ENCODE measurements at places on chromosomes 2 and 18.

DNA sequence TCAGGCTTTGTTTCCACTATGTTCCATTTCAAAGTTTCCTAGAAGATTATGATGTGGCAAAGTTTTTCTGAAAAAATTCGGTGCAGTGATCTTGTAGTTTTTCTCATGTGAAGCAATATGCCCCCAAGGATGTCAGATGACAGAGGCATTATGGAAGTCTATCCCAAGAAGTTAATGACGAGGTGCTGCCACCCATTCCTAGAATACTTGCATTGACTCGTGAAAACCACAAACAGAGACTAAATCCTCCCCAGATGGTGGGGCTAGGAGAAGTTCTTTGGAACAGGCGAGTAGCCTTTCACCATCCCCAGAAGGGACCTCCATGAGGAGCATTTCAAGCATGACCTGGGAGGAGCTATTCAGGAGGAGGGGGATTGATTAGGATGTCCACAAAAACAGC is 40.2 kb upstream of the COPS8 start:
- no peak for DNase-seq

GRCh38 chr18:41021089-41021488 is 933.9 kb upstream of the PIK3C3 start:
- DNase-seq: no peak

GRCh38 chr2:237996021-237996593 is 29.3 kb downstream of the UBE2F start:
- DNase-seq: no peak

DNA sequence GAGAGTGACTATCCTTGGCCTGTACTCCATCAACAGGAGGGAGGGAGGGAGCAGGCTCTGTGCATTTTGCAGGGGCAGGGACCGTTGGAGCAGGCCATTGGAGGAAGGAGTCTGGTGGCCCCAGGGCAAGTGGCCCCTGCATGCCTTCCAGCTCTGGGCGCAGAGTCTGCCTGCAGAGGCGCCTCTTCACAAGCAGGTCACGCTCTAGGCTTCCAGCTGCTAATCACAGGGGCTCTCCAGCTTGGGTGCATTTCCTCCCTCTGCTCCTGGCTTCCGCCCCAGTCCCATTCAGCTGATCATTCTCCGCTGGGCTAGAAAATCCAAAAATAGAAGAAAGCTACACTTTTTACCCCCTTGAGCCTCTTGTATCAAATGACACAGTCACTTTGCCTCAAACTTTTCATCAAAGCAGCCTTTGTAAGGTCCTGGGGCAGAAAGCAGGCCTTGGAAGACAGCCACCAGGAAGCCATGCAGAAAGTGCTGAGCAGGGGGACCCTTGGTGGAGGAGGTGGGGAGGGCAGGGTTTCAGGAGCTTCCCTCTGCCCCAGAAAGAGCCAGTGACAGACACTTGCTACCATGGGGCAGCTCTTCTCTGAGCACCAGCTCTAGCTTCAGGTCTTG is 11.3 kb downstream of the TMEM247 start:
- no peak for DNase-seq

DNA sequence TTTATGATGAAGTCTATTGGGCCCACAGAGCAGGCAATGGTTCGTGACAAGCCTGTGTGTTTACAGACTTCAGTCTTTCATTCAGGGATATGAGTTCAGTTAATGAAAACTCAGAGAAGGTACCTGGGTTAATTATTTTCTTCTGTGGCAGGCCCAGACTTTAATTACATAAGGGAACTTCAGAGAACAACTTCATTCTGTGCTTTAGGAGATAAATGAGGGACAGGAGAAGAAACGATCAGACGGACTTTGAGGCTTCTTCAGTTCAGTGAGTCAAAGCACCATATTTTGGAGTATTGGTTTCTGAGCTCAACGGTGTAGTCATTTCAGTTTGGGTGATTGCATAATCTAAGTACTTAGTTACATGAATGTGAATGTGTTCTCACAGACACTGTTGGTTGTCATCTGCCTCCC is 203.0 kb upstream of the KCNJ3 start:
- DNase-seq: no peak

DNA sequence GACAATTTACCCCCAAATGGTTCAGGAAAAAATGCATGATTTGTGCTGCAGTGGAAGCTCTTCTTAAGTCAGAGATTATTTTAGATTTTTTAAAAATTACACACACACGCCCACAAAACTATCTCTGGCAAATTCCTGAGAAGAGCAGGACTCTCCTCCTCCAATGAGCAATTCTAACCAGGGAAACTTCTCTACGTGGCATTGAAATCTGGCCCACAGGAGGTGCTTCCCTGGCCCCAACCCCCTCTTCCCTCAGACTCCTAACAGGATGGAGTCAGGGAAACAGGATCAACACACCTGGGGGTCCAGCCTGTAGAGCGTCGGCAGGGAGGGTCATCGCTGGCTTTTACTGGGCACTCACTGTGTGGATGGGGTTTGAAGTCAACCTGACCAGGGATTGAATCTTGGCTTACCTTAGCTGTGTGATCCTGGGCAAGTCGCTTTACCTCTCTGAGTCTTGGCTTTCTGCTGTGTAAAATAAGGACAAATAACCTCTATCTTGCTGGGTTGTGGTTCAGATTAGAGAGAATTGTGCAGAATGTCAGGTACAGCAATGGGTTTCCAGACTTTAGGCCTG is 65.4 kb upstream of the ASAP2 start:
- no peak for DNase-seq

GRCh38 chr18:5463390-5463789 is 80.4 kb downstream of the EPB41L3 start:
- no peak for DNase-seq

DNA sequence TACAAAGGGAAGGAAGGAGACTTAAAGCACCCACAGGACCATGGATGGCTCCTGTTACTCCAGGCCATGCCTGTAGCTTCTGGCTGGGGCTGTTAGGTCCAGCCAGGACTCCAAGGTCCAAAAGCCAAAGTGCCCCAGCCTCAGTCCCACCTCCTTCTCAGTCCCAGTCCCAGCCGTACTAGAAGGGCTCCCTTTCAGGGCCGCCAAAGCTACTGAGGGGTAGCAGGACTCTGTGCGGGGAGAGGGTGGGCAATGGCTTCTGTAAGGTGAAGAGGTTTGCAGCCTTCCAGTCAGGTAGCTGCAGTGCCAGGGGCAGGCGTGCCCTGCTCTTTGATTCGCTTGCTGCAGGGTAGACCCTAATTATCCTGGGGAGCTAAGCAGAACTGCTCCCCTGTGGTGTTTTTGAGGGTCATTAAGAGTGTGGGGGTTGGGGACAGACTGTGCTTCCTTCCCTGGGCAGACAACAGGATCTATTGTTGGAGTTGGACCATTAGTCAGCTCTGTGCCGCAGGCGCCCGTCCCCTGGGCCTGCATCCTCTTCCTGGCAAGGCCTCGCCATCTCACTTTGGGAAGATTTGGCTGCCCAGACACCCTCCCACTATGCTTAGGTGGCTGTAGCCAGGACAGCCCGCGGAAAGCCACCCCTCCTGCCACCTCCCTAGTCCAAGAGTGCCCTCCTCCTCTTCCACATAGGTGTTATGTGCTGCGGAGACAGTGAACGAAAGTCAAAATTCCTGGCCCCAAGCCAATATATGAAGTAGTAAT is 118.8 kb downstream of the ZBTB7C start:
- no peak for DNase-seq

DNA sequence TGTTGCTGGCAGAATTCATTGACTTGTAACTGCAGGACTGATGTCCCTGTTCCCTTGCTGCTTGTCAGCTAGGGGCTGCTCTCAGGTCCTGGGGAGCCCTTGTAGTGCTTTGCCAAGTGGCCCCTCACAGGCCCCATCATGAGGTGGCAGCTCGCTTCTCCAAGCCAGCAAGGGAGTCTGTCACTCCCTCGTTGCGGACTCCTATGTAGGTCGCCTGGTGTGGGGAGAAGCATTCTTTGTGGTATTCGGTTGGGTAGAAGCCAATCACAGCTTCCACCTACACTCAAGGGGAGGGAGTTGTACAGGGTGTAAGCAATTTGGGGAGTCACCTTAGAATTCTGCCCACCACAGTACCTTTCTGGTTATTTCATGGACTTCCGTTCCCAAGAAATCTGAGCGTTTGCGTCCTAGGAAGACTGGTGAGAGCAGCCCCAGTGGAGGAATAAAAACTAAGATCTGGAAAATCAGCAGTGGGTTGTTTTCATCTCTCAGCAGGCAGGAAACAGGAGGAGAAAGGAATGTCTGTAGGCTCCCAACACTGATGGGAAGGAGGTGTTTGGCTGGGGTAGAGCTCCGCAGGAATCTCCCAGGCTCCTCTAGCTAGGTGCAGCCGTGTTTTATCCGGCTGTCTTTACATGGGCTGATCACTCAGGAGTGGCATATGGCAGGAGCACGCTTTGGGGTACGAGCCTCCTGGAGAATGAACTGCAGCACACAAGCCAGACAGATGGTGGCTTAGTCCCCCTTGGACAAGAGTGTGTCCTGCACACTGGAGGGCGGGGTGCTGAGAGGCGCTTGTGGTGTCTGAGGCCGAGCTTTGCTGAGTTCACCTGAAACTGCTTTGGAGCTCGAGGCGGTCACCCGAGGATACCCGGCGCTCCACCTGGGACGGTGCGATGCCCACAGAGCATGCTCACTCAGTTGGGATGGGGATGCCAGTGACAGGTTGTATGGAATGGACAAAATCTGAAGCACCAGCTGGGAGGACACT is 58.3 kb downstream of the LDLRAD4 start:
- no peak for DNase-seq

DNA sequence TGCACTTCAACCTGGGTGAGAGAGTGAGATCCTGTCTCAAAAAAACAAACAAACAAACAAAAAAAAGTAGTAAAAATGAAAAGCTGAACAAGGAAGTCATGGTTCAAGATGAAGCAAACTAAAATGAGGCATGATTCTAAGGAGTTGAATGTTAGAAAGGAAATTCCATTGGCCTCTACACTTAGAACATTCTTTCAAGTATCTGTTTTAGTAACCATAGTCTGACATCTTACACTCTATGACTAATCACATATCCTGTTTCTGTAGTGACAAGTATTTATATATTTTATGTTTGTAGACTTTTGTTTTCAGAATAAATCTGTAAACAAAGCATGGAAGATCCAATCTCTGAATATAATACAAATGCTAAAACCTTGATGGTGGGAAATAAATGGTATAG is 164.1 kb downstream of the KIAA1328 start:
- DNase-seq: no peak

- DNase-seq: no peak
Measured at GRCh38 chr2:54429054-54429453, 27.1 kb upstream of the SPTBN1 start.

DNA sequence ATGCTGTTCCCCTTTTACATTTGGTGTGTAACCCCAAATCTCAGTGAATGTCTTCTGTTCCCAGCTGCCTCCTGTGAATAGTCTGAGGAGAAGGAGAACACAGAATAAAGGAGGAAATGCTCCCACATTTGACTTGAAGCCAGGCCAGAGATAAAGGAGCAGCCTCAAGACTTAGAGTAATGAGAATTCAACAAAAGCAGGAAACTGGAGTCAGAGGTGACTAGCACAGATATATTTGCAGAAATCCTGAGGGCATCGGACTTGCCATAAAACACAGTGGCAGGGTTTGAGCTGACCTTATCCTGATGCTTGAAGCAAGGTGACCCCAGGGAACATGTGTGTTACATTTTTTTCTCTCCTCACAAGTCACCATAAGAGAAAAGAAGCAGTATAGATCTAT is 291.4 kb upstream of the RND3 start:
- no peak for DNase-seq

Data from right lobe of liver (tissue), 6 donors.